Fibroblast of the aortic adventitia (primary cell): ENCODE measurements at places on chromosomes 12 and 14.

DNA sequence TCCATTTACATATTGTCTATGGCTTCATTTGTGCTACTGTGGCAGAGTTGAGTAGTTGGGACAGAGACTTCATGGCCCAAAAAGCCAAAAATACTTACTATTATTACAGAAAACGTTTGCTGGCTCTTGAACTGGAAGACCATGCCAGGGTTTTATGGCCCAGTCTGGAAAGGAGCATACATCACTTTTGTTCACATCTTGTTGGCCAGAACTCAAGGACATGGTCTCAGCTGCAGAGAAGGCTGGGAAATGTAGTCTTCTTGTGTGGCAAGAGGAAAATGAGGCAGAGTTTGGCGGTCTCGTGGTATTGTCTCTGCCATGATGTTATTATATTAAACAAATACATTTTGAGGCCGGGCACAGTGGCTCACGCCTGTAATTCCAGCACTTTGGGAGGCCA lies 509.6 kb downstream of the MED13L start:
- no peak for DNase-seq

- DNase-seq, result no peak
Observed at GRCh38 chr14:69471916-69472315, 12.6 kb upstream of the PLEKHD1 start.

DNA sequence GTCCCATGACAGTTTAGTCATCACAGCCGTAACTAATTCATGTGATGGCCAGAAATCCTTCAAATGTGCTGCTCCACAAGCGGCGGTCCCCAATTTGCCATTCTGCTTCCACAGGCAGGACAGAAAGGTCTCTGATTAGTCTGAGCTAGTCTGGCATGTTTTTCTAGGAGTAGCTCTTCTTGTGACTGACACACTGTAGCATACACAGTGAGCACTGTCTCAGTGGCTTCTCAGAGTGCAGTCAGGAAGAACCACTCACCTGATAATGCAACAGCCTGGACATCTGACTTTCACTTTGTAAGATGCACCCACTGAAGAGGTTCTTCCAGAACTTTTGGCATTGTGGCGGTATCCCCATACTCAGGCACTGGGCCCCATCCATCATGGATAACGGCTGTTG lies 1266.2 kb downstream of the TMEM121 start:
- DNase-seq, result no peak

- DNase-seq, result peak; percentile 77
Observed at GRCh38 chr12:50922820-50923219, 29.5 kb upstream of the HIGD1C start.

DNA sequence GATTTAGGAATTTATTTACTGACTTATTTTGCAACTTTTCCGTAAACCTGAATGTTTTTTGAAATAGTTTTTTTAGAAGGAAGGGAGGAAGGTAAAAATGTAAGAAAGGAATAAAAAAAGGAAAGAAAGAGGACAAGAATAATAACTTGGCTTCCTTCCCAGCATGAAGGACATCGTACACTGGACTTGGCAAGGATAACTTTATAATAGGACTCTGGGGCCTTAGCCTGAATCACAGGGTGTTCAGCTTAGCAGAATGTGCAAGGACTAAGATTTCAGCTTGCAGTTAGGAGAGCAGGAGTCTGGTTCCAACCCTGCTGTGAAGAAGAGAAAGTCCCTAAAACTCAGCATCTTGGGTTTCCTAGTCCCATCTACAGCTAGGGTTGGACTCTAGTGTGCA lies 1053.3 kb downstream of the VRK1 start:
- no peak for DNase-seq

DNA sequence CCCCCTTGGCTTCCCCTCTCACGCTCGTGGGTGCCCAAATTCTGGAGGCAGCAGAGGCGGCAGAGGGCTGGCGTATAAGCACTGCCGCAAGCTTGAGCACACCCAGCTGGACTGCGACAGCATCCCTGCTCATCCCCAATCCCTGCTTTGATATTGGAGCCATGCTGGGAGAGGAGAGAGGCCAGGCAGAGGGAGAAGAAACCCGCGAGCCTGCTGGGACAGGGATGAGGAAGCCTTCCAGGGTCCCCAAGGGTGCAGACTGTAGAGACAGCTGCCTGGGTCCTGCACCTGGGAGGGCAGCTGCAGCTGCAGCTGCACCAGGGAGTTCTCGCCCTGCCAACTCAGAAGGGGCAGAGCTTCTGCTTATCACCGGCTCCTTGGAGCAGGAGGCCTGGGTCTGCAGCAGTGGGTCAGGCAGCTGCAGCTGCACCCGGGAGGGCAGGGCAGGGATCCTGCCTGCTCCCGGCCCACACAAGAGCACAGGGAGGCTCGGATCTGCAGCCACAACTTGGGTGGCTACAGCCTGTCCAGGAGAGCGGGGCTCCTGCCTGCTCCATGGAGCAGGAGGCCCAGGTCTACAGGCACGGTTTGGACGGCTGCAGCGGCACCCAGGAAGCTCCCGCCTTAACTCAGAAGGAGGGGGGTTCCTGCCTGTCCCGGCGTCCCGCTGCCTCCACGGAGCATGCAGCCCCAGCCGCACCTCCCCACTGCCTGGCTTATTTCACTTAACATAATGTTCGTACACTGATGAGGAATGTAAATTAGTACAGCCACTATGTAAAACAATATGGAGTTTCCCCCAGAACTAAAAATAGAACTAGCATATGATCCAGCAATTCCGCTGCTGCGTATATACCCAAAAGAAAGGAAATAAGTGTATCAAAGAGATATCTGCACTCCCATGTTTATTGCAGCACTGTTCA lies 60.4 kb upstream of the SGPP1 start:
- DNase-seq, result no peak

DNA sequence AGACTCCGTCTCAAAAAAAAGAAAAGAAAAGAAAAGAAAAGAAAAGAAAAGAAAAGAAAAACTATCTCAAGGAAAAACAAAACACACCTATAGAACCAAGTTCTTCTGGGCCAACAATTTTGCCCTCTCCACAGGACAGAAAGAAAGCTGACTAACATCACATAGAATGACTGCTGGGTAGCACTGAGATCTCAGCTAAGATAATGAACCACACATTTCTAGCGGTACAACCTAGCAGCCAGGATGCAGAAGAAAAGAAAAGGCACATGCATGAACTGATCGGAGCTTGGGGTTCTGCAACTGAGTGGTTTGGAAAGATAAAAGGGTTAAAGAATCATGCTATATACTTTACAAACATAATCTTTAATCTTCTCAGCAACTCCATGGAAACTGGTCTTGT lies 19.5 kb downstream of the TMED10 start:
- DNase-seq, result no peak

DNA sequence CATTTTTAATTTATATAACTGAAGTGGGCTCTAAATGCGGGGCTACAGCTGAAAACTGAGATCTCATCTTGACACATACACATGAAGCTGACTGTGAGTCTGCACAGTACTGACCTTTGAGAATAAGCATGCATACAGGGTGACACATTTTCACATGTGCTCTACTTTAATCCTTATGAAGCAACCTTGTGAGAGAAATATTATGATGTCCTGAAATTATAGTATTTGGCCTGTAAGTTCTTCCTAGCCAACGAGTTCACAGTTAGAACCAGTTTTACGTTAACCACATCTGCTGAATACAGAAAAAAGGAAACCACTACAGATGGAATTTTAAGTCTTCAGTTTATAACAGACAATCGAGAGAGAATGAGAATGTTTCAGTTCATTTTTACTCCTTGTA lies 70.3 kb downstream of the SPPL3 start:
- DNase-seq, result peak; percentile 22

DNA sequence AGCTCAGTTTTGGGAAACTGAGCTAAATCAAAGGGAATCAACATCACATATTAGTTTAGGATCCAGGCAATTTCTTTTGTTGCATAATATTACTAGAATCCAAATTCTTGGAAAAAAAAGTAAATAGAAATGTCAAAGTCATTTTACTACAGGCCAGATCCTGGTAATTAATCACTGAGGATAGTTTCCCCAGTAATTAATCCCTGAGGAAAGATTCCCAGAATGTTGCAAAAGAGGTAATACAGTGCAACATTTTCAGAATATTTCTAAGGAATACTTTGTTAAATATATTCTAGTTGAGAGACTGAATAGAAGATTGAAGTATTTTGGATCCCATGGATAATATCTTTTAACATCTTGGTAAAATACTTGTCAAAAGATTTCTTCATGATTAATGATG lies 207.0 kb upstream of the GARIN2 start:
- DNase-seq, result no peak

- DNase-seq, result peak; percentile 47
Observed at GRCh38 chr14:87139299-87139698, 853.7 kb downstream of the GALC start.

DNA sequence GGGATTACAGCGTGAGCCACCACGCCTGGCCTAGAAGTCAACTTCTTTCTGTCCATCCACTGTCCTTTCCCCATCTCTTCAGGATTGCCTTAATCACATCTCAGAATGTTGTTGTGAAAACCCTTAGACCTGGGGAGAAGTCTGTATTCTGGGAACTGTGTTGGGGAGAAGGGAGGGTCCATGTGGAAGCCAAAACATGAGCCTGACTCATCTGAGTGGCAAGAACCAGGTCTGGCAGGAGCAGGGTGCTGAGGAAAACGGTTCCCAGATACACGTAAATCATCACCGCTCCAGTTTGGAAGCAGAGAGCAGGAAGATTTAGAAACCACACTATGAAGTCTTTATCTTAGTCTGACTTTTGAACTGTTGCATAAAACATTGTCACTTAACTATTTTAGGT lies 245.6 kb upstream of the RGS6 start:
- peak; percentile 92 for DNase-seq

DNA sequence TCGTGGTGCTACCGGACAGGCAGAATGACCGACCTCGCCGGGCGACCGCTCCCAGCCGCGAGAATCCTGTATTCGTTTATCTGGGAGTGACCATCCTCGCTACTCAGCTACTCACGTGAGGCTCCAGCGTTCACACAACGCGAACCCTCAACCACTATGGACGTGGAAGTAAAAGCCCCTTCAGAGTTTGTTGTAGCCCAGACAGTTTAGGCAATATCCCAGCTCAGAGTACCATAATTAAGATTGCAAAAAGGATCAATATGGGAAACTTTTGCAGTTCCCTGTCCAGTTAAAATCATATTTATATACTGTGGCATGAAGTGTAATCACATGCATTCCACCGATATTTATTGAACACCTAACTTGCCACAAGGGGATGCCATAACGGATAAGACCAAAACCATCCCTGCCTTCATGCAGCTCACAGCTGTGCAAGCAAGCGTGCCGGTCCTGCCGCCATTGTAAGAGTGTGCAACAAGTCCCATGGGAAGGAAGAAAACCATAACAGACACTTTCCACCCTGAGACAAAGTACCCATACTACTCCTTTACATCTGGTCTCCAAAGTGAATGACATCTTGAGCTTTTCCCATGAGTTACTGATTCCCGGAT lies 938 bp upstream of the MAX start:
- peak; percentile 29 for DNase-seq

DNA sequence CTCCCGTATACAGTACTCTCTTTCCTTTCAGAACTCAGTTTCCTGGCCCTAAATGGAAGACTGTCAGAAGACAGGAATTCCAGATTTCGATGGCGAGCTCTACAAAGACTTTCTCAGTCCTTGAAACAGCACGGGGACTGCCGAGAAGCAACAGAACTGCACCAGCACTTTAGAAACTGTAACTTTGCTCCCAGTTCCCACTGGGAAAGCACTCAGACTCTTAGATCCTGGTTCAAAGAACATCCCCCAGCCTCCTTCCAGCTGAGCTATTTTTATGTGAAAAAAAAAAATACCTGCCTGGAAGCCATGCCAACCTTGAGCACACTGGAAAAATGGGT lies 1.8 kb downstream of the PXN start:
- DNase-seq, result peak; percentile 37

GRCh38 chr12:2754208-2754607 lies 40.6 kb upstream of the FKBP4 start:
- DNase-seq, result no peak

- no peak for DNase-seq
Observed at GRCh38 chr14:100159865-100160533, 554 bp upstream of the DEGS2 start.

DNA sequence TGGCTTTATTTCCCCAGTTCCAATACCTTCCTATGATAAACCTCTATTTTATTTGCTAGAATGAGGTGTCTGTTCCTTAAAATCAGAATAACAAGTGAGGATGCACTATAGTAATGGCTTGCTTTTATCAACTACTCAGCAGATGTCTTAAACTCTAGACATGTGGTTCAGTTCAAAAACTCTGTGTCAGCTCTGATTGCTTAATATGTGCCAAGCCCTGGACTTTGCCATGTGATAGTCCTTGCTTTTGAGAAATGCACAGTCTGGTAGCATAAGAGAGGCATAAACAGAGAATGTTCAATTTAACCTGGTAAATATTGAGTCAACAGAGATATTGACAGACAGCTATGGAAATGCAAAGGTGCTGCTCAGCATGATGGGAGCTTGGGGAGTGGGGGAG lies 254.8 kb downstream of the PDZRN4 start:
- no peak for DNase-seq

GRCh38 chr12:92702754-92703679 lies at the start of gene PLEKHG7:
Gene PLEKHG7 (plus strand): TSS chr12:92702989. CDS start chr12:92706632, 3,643 bp downstream.
- DNase-seq, result no peak

DNA sequence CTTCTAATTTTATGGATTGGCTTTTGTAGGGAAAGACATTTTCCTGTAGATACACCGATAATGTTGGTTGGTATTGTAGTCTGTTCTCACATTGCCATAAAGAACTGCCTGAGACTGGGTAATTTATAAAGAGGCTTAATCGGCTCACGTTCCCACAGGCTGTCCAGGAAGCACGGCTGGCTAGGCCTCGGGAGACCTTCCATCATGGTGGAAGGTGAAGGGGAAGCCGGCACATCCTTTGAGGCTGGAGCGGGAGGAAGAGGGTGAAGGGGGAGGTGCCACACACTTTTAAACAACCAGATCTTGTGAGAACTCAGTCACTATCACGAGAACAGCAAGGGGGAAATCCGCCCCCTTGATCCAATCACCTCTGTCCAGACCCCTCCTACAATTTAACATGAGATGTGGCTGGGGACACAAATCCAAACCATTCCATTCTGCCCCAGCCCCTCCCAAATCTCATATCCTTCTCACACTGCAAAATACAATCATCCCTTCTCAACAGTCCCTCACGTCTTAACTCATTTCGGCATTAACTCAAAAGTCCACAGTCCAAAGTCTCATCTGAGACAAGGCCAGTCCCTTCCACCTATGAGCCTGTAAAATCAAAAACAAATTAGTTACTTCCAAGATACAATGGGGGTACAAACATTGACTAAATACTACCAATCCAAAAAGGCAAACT lies 66.7 kb upstream of the EIF5 start:
- DNase-seq, result no peak

- DNase-seq, result no peak
Observed at GRCh38 chr12:86735851-86736250, 479.7 kb upstream of the MGAT4C start.

GRCh38 chr14:53412819-53413675 lies 259.9 kb upstream of the DDHD1 start:
- no peak for DNase-seq

DNA sequence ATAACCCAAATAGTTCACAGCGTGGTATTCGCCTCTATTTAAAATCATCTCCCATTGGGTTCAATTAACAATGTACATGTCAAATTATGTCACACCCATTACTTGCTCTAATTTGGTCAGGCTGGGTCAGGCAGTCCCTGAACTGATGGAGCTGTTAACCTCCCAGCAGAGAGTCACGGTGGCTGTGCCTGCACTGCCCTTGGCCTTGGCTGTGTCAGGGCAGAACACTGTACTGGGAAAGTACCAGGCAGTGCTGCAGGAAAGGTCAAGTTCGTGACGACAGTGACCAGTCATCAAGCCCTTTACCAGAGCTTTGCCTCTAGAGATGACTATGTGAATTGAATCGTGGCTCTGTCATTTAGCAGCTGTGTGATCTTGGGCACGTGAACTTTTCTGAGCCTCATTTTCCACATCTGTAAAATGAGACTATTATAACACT lies 100.0 kb downstream of the ARF6 start:
- DNase-seq, result peak; percentile 64
